ENCODE measurements at places on chromosomes 5 and 9.

DNA sequence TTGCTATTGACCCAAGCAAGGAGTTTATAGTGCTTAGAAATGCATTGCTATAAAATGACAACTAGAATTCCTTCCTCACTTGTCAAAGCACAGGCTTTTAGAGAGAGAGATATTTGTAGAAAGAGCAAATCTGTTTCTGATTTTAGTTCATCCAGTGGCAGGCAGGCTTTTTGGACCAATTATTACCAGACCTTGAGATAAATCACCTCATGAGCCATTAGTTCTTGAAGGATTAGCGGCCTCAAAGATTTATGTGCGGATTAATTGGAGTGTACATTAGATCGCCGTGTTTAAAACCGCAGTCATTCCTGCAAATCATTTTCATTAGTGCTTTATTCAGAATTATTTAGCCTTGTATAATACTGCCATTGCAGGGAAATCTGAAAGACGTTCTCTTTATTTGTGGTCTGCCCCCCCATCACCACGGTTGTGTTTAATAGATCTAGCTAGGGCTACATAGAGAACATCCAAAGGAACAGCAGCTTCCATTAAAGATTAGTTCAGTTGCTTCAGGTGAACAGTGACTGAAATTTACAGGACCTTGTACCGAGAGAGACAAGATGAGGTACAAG, 28.8 kb upstream of the TJP2 start:
- no peak for DNase-seq

- no peak for DNase-seq
These were observed 212.9 kb downstream of the ACTL7B start for GRCh38 chr9:108642871-108643270.

- no peak for DNase-seq
These were observed 313.5 kb downstream of the ICE1 start for GRCh38 chr5:5736007-5736406.

- no peak for DNase-seq
These were observed 5.8 kb downstream of the PSMB7 start for GRCh38 chr9:124409410-124409809.

GRCh38 chr9:107224252-107224651, 58.8 kb upstream of the RAD23B start:
- DNase-seq = no peak

- peak; percentile 44 for DNase-seq
These were observed 88.0 kb downstream of the ADAMTS2 start for GRCh38 chr5:179257176-179257682.

DNA sequence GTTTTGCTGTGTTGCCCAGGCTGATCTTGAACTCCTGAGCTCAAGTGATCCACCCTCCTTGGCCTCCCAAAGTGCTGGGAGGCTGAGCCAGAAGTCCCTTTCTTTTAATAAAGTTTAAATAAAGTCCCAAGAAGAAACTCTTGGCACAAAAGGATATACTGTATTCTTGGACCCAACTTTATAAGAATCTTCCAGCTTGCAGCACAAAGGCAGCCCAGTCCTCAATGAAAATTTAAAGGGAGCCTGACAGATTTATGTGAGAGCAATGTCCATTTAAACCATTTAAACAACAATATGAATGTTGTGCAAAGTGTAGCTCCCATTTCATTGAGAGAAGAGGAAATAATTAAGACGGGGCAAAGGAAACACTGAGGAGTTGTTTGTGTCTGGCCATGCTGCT, 217.0 kb downstream of the DOCK8 start:
- DNase-seq = no peak

GRCh38 chr5:135193213-135194125, 159.4 kb upstream of the PITX1 start:
- peak; percentile 54 for DNase-seq

DNA sequence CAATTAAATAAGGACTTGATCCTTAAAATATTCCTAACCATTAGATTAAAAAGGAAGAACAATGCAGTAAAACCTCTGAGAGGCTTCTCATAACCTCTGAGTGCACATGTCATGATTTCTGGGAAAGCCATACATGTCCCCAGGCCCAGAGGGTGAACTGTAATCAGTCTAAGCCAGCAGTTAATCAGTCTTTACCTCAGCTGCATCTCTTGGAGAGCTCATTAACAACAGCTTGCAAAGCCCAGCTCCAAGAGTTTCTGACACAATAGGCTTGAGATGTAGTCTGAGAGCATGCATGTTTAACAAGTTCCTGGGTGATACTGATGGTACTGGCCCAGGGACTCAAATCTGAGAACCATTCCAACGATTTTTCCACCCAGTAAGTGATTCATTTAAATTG, 392.1 kb downstream of the DNAH5 start:
- DNase-seq = no peak

- no peak for DNase-seq
These were observed 235.5 kb upstream of the ZNF608 start for GRCh38 chr5:124981901-124982300.

DNA sequence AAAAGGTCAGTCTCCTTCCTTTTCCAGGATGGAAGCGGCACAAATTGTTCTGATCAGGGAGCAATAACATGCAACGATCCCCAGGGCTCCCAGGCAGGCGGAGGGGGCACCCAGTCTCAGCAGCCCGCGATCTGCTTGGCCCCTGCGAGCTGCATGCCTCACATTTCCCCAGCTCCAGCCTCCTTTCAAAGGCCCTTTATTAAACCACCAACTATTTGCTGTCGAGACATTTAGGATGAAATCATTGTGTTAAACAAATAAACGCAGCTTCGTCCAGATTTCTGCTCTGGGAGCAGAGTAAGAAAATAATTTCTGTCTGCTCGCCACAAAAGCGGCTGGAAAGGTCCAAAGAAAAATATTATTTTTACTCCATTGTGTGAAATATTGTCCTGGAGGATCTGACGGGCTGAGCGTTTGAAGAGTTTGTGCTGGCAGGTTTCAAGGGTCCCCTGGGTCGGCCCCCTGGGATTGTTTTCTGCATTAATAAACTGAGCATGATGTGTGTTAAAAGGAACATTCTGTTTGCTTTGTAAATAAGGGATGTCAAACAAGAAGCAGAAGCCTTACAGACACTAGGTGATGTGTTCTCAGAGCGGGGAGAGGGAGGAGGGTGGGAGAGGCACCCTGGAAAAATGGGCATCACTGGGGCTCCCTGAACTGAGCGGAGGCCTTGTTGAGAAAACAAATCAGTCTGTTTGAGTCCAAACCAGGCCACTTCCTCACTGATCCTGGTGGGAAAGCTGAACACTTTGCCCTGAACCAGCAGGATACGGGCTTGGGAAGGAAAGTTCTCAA, 110.1 kb downstream of the FOXD1 start:
- DNase-seq = no peak

- no peak for DNase-seq
These were observed 53.5 kb downstream of the PPP2R2B start for GRCh38 chr5:146825033-146825432.
